ENCODE measurements at places on chromosomes 2 and 18.

DNA sequence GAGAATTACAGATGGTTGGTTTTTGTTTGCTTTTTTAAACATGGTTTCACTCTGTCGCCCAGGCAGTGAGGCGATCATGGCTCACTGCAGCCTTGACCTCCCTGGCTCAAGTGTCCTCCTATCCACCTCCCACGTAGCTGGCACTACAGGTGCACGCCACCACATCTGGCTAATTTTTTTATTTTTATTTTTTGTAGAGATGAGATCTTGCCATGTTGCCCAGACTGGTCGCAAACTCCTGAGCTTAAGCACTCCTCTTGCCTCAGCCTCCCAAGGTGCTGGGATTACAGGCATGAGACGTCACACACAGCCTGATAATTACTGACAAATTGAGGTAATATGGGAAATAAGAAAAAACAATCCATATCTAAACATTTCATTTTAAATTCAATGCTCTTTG lies 110.5 kb upstream of the ZSWIM2 start:
- DNase-seq = no peak

GRCh38 chr2:177405029-177405692 lies 12.6 kb downstream of the AGPS start:
- DNase-seq = no peak

- no peak for DNase-seq
These were observed 182.6 kb upstream of the HAAO start for GRCh38 chr2:42974721-42975717.

GRCh38 chr2:110958346-110959119 lies 162.2 kb upstream of the BCL2L11 start:
- no peak for DNase-seq

GRCh38 chr2:122011493-122012270 lies 256.2 kb downstream of the TSN start:
- no peak for DNase-seq

DNA sequence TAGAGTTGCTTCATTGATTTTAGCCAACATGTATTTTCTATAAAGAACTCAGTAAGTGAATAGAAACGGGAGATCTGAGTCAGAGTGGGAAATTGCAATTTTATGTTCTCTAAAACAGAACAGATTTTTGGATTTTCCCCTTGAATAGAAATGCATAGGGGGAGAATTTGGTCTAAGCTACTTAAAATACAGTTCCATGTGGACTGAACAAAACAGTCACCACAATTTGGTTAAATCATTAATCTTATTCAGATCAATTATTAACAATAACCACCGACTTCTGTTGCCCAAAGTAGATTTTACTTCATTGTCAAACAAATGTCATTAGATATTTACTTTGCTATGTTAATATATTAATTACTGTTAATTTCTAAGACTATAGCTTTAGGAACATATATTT lies 107.7 kb downstream of the SCG2 start:
- no peak for DNase-seq

DNA sequence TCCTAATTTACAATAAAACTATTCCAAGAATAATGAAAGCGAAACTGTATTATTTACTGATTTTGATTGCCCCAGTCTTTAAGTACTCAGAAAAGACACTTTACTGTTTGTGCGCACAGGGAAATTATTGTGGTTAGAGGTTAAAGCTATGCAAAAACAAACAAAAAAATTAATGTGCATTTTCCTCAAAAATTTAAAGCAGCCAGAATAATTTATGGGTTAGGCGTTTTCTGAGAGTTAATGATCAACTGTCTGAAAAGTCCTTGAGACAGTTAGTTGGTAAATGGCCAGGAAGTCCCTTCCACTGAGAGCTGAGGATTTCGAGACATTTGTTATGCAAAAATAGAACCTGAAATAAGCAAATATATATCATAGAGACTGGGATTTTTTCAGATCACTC lies 143.3 kb downstream of the IRS1 start:
- DNase-seq = no peak

GRCh38 chr2:10237392-10238321 lies 65.0 kb upstream of the HPCAL1 start:
- no peak for DNase-seq

DNA sequence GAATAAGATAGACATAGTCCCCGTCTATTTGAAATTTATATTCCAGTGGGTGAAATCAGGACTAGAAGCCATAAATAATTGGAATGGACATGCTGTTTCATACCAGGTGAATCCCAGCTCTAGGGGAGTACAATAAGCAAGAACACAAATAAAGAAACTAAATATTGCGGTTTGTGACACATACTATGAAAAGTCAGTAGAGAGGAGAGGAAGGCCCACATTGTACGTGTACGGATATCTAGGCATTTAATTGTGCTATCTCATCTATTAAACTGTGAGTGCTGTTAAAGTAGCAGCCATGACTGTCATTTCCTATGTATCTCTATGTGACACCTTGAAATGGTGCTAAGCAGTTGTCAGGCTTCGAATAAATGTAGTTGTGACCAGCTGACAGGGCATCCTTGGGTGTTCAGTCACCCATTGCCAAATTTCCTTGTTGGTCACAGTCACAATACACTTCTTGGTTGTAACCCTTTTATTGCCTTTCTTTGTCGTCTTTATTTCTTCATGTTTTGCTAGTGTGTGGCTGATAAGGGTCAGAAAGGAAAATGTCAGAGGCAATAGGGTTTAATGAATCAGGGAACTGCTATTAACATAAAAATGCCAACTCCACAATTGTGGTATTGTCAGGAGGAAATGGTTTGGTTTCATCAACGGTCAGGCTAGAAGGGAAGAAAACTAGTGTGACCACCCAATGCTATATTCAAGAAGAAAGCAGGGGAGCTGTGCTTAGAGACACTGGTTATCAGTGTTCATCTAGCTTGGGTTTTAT lies 31.5 kb downstream of the CPO start:
- DNase-seq = no peak

DNA sequence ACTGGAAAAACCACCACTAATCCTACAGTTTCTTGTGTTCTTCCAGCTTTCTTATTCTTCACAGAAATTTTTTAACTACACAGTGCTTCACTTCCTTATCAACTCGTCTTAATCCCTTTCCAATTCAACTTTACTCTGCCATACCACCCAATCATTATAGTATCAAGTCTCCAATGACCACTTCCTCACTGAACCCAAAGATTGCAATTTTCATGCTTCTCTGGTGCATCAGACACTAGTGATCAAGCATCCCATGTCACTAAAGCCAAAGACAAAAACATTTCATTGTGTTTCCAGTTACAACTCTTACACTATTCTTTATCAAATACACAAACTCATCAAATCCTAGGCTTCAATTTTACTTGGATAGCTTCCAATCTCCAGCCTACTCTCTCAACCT lies 9.5 kb downstream of the CHAC2 start:
- no peak for DNase-seq

DNA sequence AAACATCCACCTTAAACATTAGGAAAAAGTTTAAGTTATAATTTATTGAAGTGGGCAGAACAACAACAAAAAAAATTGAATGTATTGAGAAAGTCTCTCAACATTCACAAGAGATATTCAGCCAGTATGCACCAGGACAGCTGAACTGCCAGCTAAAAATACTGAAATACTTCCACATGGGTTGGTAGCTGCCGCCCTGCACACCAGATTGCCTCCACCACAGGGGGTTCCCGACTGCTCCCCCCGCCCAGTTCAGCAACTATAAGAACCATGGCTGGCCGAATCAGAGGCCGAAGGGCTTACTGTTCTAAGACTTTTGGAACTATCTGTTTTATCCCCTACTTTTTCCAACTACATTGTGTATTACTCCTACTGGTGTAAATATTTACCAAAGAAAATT lies 150.0 kb upstream of the LRP1B start:
- DNase-seq = no peak

GRCh38 chr2:150544731-150545130 lies 57.3 kb upstream of the RND3 start:
- no peak for DNase-seq
